ENCODE measurements at places on chromosomes 3 and 15. TPM values are rescaled to one million over a fixed set of nuclear protein-coding genes. Genes with fewer than 3 reads are reported as not detected.

- no peak overlapping the region for H3K4me3 ChIP-seq
- peaks cover 2% of the 10 kb centered on the region for H3K27me3 ChIP-seq
- no peak for DNase-seq
- H3K27ac ChIP-seq, result no peak overlapping the region
- no peaks in the 10 kb centered on the region for H3K36me3 ChIP-seq
- no peaks in the 10 kb centered on the region for H3K4me1 ChIP-seq
Observed at GRCh38 chr15:81880314-81880713, 165.5 kb downstream of the MEX3B start.

- DNase-seq, result no peak
- H3K36me3 ChIP-seq, result peaks cover 4% of the 10 kb centered on the region
- no peak overlapping the region for H3K4me3 ChIP-seq
- H3K27ac ChIP-seq, result no peak overlapping the region
Observed at GRCh38 chr15:39115379-39116057, 465.4 kb upstream of the THBS1 start.

PATL2 gene
- polyA plus RNA-seq, result 41.4 TPM

GRCh38 chr3:128447561-128448013, 19.1 kb downstream of the DNAJB8 start:
- peaks cover 10% of the 10 kb centered on the region for H3K4me1 ChIP-seq
- no peak overlapping the region for H3K27ac ChIP-seq
- H3K27me3 ChIP-seq, result peaks cover 11% of the 10 kb centered on the region
- no peaks in the 10 kb centered on the region for H3K36me3 ChIP-seq

A4GNT gene
- not detected for polyA plus RNA-seq

- H3K27ac ChIP-seq, result no peak overlapping the region
- H3K4me3 ChIP-seq, result no peak overlapping the region
- DNase-seq, result no peak
Observed at GRCh38 chr3:29868543-29869101, 587.8 kb downstream of the RBMS3 start.

TRANK1 gene
- polyA plus RNA-seq, result 19.4 TPM

DPPA4 gene
- polyA plus RNA-seq, result 2.3 TPM

- no peaks in the 10 kb centered on the region for H3K36me3 ChIP-seq
- DNase-seq, result no peak
- H3K4me3 ChIP-seq, result no peak overlapping the region
- H3K27ac ChIP-seq, result no peak overlapping the region
- H3K27me3 ChIP-seq, result no peaks in the 10 kb centered on the region
- no peaks in the 10 kb centered on the region for H3K4me1 ChIP-seq
Observed at GRCh38 chr15:85276921-85277320, 103.5 kb upstream of the AKAP13 start.

DNA sequence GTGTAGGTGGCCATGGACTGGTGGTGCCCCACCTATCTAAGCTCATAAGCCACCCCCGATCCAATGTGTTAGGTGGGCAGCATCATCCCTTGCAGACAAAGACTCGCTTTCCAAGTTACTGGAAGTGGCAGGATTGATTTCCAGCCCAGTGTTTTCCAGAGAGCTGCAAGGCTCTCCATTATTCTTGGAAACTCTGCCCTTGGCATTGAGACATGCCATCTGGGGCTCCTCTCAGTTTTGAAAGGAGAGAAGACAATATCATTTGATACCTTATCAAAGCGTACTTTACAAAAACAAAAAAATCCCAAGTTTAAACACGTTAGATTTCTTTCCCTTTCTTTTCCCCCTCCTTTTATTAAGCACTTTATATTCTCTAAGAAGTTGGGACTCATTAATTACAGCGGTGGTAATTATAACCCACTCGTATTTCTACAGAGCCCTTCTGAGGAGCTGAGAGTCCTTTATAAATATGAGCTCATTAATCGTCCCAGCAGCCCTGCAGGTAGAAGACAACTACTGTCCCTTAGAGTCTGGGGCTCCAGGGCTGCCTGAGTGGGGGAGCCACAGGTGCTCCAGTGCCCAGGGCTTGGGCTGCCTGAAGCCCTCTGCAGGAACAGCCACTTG, 226.1 kb downstream of the TLE3 start:
- no peak overlapping the region for H3K4me3 ChIP-seq
- peaks cover 4% of the 10 kb centered on the region for H3K36me3 ChIP-seq
- H3K27me3 ChIP-seq, result peaks cover 10% of the 10 kb centered on the region
- no peak overlapping the region for H3K27ac ChIP-seq

DNA sequence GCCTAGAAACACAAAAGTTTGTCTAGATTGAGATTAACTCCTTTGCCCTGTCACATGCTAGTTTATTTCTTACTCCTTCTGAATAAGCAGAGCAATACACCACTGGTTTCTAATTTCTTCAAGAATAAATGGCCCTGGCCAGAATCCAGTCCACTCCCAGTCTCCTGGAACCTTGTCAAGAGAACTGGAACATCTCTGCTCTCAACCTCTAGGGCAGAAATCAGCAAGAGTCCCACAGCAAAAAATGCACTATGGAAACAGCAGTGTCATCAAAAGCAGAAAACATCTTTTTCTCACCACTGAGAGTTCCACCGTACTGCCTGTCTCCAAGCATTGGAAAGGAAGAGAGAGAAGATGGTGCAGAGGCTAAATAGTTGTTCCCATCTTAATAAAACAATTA, 35.9 kb upstream of the PPP2R3A start:
- H3K27ac ChIP-seq, result no peak overlapping the region
- no peak for DNase-seq
- no peak overlapping the region for H3K4me3 ChIP-seq
- peaks cover 4% of the 10 kb centered on the region for H3K27me3 ChIP-seq
- H3K4me1 ChIP-seq, result no peaks in the 10 kb centered on the region
- no peaks in the 10 kb centered on the region for H3K36me3 ChIP-seq

ZPLD1 gene
- polyA plus RNA-seq, result not detected

- no peaks in the 10 kb centered on the region for H3K27me3 ChIP-seq
- no peaks in the 10 kb centered on the region for H3K4me1 ChIP-seq
- H3K4me3 ChIP-seq, result no peak overlapping the region
- H3K36me3 ChIP-seq, result no peaks in the 10 kb centered on the region
- DNase-seq, result no peak
Observed at GRCh38 chr3:119177321-119177720, 3.9 kb downstream of the UPK1B start.

DNA sequence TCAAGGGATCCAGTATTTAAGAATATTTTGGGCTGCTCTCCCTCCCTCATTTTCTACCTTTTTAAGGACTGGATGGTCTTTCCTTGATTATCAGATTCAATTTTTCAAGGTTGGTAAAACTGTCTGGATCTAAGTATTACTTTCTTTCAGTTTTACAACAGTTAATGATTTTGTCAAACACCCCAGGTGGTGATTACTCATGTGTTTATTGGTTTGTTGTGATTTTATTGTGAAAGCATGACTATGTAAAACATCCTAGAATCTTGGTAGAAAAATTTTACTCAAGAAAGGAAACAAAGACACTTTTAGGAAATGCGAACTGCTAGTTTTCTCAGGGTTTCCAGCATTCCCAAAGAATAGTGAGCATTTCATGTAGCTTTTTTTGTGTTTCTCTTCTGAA, 7.3 kb downstream of the GTF2E1 start:
- H3K4me3 ChIP-seq, result no peak overlapping the region
- peaks cover 22% of the 10 kb centered on the region for H3K36me3 ChIP-seq
- H3K27me3 ChIP-seq, result no peaks in the 10 kb centered on the region
- H3K4me1 ChIP-seq, result peaks cover 18% of the 10 kb centered on the region

- H3K4me1 ChIP-seq, result no peaks in the 10 kb centered on the region
- no peaks in the 10 kb centered on the region for H3K27me3 ChIP-seq
- no peak overlapping the region for H3K4me3 ChIP-seq
Observed at GRCh38 chr15:36903922-36904556, 196.3 kb downstream of the MEIS2 start.

DNA sequence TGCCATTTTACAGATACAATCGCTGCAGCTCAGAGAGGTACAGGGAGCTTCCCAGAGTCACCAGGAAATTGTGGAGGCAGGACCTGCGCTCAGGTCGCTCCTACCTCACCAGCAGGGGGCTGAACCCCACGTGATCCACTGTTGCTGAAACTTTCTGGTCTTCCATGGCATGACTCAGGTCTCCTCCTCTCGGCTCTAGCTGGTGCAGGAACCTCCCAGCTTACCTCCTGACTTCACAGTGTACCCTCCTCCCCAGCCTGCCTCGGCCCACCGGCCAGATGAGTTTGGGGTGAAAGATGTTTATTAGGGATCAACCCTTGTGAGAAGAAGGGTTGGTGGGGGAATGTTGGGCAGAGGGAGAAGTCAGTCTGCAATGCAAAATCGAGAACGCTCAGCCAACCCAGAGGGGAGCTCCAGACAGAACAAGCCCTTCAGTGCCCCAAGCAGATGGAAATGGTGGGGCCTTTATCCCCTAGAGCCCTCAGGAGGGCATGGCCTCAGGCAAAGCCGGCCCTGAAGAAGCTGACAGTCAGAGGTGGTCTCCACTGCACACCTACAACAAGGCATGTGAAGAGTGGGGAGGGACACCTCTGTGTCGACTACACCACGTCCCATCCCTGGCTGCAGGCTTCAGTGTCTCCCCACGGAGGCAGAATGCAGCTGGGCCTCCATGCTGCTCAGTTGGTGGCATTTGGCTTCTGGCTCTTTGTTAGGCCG, 118.6 kb upstream of the PRR20G start:
- no peaks in the 10 kb centered on the region for H3K4me1 ChIP-seq
- peaks cover 8% of the 10 kb centered on the region for H3K27me3 ChIP-seq
- no peak overlapping the region for H3K27ac ChIP-seq
- H3K4me3 ChIP-seq, result no peak overlapping the region
- DNase-seq, result no peak
- H3K36me3 ChIP-seq, result no peaks in the 10 kb centered on the region

WDR93 gene
- 0.16 TPM for polyA plus RNA-seq

DNA sequence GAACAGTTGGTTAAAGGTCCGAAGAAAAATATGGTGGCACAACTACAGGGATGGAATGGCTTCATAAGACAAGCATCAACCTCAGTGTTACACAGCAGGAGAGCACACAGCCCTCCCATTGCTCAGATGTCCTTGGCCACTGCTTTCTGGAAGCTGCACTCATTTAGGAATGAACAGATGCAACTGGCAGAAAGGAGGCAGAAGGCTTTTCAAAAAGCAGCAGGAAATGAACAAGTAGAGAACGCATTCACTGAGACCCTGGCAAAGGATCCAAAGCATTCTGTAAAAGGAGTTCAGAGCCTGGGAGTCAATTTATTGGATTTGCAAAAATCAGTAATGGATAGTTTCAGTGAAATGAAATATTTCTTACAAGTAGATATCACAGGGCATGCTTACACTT, 101.1 kb downstream of the PDZRN3 start:
- no peak overlapping the region for H3K27ac ChIP-seq
- no peak for DNase-seq
- no peak overlapping the region for H3K4me3 ChIP-seq
- no peaks in the 10 kb centered on the region for H3K4me1 ChIP-seq

FBXW12 gene
- polyA plus RNA-seq, result not detected

- DNase-seq, result no peak
- H3K36me3 ChIP-seq, result no peaks in the 10 kb centered on the region
- no peak overlapping the region for H3K4me3 ChIP-seq
- H3K27me3 ChIP-seq, result peaks cover 1% of the 10 kb centered on the region
- no peaks in the 10 kb centered on the region for H3K4me1 ChIP-seq
Observed at GRCh38 chr3:179286331-179286730, 35.4 kb upstream of the KCNMB3 start.

CHDH gene
- not detected for polyA plus RNA-seq

DNA sequence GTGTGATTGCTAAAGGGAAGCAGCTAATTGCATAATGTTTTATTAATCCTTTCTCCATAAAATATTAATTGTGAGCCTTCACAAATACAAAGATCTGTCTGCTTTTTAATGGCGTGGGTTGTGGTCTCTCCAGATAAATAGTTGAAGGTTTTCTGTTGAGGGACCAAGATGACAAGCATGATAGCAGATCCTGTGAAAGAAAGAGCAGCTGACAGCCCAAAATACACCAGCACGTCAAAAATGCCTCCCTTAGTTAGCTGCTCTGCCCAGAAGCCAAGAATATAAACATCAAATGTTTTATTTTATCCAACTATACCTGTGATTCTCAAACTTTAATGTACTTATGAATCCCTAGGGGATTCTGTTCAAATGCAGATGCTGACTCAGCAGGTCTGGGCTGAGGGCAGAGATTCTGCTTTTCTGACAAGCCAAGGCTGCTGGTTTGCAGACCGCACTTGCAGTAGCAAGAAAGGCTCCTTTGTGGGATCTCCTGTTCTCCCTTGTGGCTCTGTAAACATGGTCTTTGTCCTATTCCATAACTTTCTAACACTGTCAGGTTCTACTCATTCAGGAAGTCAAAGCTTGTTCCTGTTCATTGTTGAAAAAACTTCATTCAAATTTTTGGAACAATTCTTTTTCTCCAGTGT, 119.1 kb upstream of the SLC25A36 start:
- peaks cover 8% of the 10 kb centered on the region for H3K27me3 ChIP-seq
- DNase-seq, result no peak
- no peaks in the 10 kb centered on the region for H3K36me3 ChIP-seq
- no peaks in the 10 kb centered on the region for H3K4me1 ChIP-seq

MKRN3 gene
- polyA plus RNA-seq, result not detected

GRCh38 chr15:58161436-58161930, 23.3 kb downstream of the AQP9 start:
- peaks cover 12% of the 10 kb centered on the region for H3K27me3 ChIP-seq
- no peaks in the 10 kb centered on the region for H3K36me3 ChIP-seq
- H3K4me3 ChIP-seq, result no peak overlapping the region
- H3K27ac ChIP-seq, result no peak overlapping the region

- H3K4me1 ChIP-seq, result peaks cover 36% of the 10 kb centered on the region
- no peak overlapping the region for H3K27ac ChIP-seq
- DNase-seq, result no peak
- H3K36me3 ChIP-seq, result no peaks in the 10 kb centered on the region
Observed at GRCh38 chr3:149459491-149460059, 14.9 kb upstream of the TM4SF4 start.

DNA sequence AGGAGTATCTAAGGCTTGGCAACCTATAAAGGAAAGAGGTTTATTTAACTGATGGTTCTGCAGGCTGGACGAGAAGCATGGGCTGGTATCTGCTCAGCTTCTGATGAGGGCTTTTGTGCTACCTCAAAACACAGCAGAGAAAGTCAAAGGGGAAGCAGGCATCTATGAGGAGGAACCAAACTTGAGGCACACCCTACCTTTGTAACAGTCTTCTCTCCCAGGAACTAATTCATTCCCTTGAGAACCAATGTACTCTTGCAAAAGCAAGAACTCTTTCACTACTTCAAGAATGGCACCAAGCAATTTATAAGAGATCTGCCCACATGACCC, 109.0 kb downstream of the CGGBP1 start:
- no peak for DNase-seq
- H3K4me3 ChIP-seq, result no peak overlapping the region
- no peak overlapping the region for H3K27ac ChIP-seq
- H3K36me3 ChIP-seq, result no peaks in the 10 kb centered on the region
- peaks cover 2% of the 10 kb centered on the region for H3K27me3 ChIP-seq

DNA sequence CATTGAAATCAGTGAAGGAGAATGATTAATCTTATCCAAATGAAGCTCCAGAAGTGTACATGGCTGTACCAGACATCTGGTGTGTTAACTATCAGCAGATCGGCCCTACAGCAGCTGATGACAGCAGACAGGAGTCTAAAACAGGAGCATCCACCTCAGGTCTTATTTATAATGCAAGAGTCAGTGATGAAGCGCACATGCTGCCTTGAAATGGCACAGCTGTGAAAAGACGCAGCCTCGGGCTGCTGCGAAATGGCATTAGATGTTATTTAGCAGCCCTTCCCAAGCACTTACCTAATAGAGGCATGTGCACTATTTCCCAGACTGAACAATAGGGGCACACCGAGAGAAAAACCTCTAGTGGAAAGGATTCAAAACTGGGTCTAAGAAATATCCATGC, 472.3 kb upstream of the CBLB start:
- DNase-seq, result no peak
- peaks cover 35% of the 10 kb centered on the region for H3K4me1 ChIP-seq
- peaks cover 3% of the 10 kb centered on the region for H3K36me3 ChIP-seq

CAMKV gene
- polyA plus RNA-seq, result not detected

POLR2H gene
- 61.2 TPM for polyA plus RNA-seq

Data from immature natural killer cell (primary cell).